ENCODE measurements at places on chromosomes 4 and X. TPM values are rescaled to one million over a fixed set of nuclear protein-coding genes. Genes with fewer than 3 reads are reported as not detected.

DNA sequence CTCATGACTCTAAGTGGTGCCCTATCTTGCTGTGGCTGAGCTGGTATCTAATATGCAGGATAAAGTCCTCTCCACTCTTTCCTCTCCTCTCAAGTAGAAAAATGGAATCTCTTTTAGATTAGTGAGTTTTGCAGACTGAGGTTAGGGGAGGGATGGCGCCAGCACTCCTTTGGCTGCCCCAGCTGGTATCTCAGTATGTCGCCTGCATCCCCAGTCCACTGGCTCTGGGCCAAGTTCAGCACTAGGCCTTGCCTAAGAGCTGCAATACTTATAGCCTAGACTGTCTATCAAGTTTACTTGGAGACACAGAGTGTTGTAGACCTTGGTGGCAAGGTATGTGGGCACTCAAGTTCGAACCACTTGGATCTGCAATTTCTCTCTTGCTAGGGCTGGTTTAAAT, 351.3 kb downstream of the NAP1L3 start:
- DNase-seq: no peak

GRCh38 chr4:80171251-80171650, 26.1 kb upstream of the PRDM8 start:
- no peak for DNase-seq

H2BW1 gene
- not detected for total RNA-seq

SLC10A7 gene
- total RNA-seq: 2.5 TPM

- DNase-seq: no peak
Measured at GRCh38 chr4:99983289-99983943, 33.3 kb upstream of the H2AZ1 start.

DNA sequence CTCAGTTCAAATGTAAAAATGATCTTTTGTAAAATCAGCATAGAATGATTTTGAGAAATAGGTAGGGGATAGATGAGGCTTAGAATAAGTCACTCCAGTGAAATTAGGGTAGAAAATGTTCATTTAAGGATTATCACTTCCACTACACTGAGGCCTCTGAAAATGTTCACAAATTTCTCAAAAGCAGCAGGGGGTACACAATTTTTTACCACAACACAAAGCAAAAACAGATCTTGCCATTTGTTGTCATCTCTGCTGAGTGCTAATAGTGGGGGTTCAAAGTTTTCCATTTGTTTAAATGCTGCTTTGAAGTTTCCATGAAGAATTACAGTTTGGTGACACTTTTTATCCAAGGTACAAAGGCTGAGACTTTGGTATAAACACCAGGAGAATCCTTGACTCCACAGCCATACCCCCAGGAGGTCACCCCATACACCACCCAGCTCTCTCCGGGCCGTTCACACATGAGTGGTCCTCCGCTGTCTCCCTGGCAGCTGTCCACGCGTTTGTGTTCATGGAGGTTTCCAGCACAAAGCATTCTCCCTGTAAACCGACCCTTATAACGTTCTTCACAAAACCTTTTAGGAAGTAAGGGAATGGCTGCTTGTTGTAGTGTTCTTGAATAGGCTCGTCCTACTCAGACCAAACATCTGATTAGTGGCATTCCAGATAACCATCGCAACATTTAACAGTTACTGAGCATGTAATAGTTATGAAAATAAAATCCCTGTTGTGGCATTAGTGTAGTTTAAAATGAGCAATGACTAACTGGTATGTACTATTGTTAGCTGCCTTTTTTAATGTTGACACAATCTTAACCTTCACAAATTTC, 71.0 kb downstream of the PRSS12 start:
- no peak for DNase-seq

GRCh38 chr4:42371305-42372252, 25.7 kb upstream of the SHISA3 start:
- DNase-seq: no peak
